ENCODE measurements at places on chromosomes 13 and 19.

DNA sequence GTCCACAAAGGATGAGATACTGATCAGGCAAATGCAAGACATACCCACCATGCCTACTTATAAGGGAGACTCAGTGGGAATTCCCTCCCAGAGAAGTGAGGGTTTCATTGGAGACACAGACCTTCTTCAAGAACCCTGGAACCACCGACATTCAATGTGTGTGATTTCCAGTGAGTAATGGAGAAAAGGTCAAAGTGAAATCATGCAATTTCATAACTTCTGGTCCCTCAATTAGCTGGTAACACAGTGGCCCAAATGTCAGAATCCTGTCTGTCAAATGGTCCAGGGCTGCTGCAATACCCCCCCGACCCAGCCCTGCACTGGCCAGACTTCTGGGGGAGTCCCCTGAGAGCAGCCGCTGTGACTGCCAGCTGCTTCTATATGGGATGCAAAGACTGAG lies 4.7 kb upstream of the METTL21C start:
- no peak for DNase-seq

GRCh38 chr13:40352802-40353562 lies 313.5 kb downstream of the FOXO1 start:
- peak; percentile 53 for DNase-seq

DNA sequence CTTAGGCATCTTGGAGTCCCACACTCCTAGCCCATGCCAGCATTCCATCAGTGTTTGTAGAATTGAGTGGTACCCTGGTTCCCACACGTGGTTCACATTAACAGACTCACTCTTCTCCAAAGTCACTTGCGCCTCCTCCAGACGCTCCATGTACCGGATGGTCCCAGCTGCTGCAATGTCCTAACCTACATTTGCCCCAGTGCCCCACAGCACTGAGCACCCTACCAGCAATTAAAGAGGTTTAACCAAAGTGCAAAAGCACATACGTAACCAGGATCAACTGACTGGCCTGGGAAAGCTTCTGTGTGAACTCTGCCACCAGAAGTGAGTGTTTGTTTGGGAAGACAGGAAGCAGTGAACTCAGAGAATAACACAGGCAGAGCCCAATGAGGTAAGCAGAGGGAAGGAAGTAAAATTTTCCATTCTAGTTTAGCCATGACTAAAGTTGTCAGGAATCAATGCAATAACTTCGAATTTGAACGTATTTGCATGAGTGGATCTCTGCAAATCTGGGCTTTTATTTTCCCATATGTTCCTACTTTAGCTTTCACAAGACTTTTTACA lies 7.3 kb upstream of the MEDAG start:
- DNase-seq, result no peak

DNA sequence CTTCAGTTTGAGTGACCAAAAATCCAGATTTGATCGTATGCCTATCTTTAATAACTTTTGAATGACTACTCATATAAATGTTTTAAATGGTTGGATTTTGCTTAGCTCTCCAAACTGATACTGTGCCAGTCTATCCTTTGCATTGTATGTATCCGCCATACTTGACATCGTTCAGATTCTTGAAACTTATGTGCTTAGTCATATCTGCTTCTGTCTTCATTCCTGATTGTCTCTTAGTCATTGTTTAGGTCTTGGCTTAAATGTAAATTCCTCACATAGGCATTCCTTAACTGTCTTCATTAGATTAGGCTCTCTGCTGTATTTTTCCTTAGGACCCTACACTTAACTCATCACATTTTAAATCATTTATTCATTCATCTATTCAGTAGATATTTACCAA lies 126.0 kb downstream of the PCCA start:
- peak; percentile 78 for DNase-seq

DNA sequence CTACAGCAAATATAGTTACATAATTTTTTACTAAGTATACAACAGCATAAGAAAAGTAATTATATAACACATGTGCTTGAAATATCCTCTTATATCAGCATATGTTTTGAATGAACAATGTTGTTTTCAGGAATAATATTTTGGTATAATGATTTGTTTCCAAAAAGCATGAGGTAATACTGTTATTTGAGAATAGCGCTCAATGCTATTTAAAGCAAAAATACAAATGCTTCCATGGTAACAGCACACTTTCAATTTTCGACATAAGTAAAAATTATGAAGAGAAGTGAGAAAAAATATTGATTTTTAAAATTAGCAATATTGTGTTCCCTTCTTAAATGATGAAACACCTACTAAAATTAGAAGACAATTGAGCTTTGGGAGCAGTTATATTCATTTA lies 715.9 kb upstream of the ATXN8OS start:
- no peak for DNase-seq

DNA sequence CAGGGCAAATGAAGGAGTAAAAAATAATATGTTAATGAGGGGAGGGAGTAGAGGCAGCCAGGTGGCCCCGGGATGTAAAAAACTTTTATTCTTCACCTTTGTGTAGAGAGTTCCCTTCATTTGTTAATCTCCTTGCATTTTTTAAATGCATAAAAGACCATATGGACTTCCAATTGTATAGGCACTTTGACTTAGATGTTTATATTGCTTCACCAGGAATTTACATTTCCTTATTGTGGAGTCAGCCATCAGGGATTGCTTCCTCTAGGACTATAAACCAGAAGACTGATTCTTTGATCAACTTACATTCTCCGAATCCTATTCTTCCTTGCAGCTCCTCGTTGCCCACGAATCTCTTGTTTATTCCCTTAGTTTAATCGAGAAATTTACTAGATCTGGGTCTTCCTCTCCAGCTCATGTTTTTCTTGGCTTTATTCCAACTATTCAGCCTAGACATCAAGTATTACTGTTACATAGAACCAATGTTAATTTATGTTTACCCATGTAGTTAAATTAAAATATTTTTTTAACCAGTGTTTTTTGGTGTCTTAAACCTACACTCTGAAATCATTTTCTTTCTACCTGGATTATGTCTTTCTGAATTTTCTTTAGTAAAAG lies 1187.0 kb upstream of the SLC10A2 start:
- DNase-seq, result peak; percentile 29

Data from cardiac muscle cell (in vitro differentiated cells and primary cell).